ENCODE measurements at places on chromosomes 1 and 21. TPM values are rescaled to one million over a fixed set of nuclear protein-coding genes. Genes with fewer than 3 reads are reported as not detected.

- H3K4me1 ChIP-seq = no peaks in the 10 kb centered on the region
- H3K4me3 ChIP-seq = no peak overlapping the region
- DNase-seq = no peak
- H3K27me3 ChIP-seq = no peaks in the 10 kb centered on the region
- H3K27ac ChIP-seq = no peak overlapping the region
Observed at GRCh38 chr1:45478121-45478814, 12.7 kb downstream of the TESK2 start.

TRIM17 gene
- total RNA-seq = under 0.01 TPM

DNA sequence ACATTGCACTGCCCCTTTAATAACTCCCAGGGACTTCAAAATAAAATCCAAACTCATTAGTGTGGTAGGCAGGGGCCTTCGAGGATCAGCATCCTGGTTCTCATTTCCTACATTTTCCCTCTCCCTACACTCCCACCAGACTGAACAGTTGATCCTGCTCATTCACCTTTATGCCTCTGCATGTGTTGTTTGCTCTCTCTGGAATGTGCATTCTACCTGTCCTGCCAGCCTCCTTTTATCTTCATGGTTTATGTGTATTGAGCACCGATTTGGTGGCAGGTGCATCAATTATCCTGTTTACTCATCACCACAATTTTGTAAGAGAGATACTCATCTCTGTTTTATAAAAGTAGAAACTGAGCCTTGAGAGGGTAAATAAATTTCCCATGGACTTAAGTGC lies 125.0 kb downstream of the ADSS2 start:
- no peaks in the 10 kb centered on the region for H3K27me3 ChIP-seq
- no peaks in the 10 kb centered on the region for H3K36me3 ChIP-seq
- no peak for DNase-seq
- H3K27ac ChIP-seq = no peak overlapping the region
- peaks cover 13% of the 10 kb centered on the region for H3K4me1 ChIP-seq

DNA sequence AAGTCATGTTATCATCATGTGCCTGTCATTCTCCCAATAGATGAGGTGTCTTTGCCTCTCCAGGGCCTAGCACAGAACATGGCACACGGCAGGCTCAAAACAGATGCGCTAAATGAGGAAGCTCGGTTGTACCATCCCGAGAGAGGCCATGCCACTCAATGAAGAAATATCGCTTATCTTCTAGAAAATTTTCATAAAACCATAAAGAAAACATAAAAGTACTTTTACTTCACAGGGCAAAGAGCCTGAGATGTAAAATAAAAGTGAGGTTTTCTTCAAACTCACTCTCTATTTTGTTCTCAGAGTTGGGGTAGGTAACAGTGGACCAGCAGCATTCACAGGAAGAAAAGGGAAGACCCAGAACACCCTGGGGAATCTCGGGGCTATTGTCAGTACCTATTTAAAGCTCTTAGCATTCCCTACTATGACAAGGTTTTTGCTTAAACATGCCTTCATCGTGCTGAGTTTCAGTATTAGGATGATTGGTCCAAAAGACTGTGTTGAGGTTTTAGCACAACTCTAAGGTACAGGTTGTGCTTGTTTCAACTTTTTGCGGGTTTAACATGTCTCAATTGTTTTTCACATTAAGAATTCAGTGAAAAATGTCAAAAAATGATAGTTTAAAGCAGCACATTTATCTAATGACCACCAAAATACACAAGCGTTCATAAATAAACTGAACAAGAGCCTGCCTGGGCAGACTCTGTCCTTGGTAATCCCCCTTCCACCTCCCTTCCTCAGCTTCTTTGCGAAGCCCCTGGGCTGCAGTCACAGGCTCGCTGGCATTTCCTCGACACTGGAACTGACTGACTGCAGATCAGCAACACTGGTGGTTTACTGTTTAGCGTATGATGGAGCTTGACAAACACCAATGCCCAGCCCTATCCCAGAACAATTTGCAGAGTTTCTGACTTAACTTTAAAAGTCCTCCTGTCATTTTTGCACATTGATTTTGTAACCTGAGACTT lies 55.6 kb downstream of the COQ8A start:
- DNase-seq = no peak
- no peaks in the 10 kb centered on the region for H3K4me1 ChIP-seq
- H3K4me3 ChIP-seq = no peak overlapping the region
- no peak overlapping the region for H3K27ac ChIP-seq
- H3K36me3 ChIP-seq = peaks cover 12% of the 10 kb centered on the region

DNA sequence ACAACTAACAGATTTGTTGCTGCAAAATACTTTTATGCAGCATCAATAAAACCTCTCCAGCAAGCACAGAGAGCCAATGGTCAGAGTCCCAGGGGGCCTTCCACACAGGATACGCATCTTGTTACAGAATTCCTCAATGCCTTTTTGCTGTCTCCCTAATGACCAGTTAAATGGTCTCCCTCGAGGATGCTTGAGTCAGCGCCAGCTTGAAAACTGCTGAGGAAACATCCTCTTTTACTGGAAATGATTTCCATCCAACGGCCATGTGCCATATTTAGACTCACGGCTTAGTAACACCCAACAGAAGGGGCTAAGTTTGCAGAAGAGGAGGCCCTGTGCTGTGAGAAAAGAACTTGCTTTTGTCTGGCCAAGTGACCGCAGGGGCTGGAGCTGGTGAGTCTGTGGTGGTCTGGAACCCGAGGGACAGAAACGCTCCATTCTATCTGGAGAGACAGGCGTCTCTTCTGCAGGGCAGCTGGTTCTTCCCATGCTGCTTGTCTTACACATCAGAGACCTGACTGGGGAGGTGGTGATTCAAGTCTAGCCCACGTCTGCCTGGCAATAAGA lies 496.4 kb downstream of the SETD4 start:
- H3K36me3 ChIP-seq = no peaks in the 10 kb centered on the region
- peak; percentile 80 for DNase-seq
- H3K4me1 ChIP-seq = peaks cover 50% of the 10 kb centered on the region
- no peaks in the 10 kb centered on the region for H3K27me3 ChIP-seq
- H3K27ac ChIP-seq = peak overlapping the region; percentile 98

NUDC gene
- 17.4 TPM for total RNA-seq

- no peak overlapping the region for H3K4me3 ChIP-seq
- no peaks in the 10 kb centered on the region for H3K36me3 ChIP-seq
- no peaks in the 10 kb centered on the region for H3K4me1 ChIP-seq
- DNase-seq = no peak
- no peaks in the 10 kb centered on the region for H3K27me3 ChIP-seq
Observed at GRCh38 chr1:88191917-88192316, 492.2 kb upstream of the PKN2 start.

LEFTY2 gene
- not detected for total RNA-seq
